ENCODE measurements at places on chromosomes 7 and 10. TPM values are rescaled to one million over a fixed set of nuclear protein-coding genes. Genes with fewer than 3 reads are reported as not detected.

DNA sequence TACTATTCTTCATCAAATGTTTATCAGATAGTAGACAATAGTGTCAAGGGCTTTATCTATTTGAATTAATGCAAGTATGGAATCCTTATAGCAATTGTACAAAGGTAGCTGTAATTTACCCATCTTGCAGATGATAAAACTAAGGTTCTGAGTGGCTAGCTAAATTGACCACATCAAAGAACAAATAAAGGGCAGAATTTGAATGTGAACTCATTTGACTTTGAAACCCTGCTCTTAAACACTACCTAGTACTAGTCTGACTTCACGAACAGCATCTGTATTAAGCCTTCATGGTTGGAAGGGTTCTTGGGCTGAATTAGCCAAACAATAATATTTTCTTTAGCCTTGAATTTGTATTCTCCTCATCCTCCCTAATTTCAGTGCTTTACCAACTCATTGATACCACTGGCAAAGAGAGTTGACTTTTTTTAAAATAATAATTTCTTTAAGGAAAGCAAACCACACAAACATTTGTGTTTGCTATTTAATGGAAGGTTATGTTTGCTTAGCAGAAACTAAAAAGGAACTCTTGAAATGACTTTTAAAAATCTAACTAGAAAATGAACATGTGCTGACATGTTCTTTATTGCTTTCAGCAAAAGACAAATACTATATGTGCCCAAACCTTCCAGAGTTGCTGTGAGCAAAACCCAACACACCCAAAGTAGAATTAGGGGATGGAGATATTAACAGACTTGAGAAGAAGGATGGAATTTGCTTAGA lies 322.6 kb downstream of the RNLS start:
- no peak for DNase-seq

DNA sequence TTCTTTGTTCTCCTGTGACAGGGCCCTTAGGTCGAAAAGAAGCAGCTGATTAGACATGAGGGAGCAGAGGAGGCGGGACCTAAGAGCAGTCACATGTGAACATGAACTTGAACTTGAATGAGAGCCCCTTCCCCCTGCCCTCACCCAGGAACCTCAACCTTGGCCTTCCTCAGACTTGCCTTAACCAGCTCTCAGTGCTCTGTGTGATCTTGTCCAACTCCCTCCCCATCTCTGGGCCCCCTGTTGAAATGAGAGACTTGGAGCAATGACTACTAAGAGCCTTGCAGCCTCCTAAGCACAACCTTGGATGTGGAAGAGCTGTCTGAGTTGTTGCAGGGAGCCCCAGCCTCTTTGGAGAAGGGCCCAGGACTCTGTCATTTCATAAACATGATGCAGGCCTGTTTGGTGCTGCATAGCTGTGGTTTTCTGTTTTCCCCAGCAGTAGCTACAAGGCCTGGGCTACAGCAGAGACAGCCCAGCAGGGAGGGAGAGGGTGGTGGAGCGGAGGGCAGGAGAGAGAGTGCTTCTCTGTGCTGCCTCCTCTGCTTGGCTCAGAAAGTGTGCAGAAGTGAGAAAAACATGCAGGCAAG lies 123.9 kb upstream of the ZMIZ1 start:
- peak; percentile 95 for DNase-seq

- no peak for DNase-seq
These were observed 141.6 kb downstream of the SND1 start for GRCh38 chr7:127793582-127793981.

DNA sequence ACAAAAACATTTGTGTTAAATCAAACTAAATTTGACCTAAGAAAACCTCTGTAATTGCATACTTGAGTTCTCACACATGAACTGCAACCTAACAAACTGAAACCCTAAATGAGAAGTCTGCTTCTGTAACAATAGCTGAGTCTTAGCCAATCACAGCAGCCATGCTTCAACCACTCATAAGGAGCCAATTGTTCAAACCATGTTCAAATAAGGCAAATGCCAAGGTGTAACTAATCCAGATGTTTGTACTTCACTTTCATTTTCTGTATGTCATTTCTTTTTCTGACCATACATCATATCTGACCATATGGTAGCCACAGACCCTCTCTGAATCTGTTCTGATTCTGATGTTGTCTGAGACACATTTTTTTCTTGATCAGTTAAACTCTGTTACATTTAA lies 47.5 kb upstream of the ANTXRL start:
- DNase-seq: no peak

DNA sequence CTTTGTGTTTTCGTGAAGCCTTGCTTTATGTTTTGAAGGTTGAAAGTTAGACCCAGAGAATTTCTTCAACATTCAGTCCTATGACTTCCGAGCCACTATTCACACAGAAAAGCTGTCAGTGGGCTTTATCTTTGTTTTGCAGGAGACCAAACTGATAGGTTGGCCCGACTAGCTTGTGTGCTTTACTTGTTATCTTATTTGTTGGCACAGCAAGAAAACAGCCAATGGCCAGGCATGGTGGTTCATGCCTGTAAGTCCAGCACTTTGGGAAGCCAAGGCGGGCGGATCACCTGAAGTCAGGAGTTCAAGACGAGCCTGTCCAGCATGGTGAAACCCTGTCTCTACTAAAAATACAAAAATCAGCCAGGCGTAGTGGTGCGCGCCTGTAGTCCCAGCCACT lies 16.0 kb upstream of the GDI2 start:
- no peak for DNase-seq

DNA sequence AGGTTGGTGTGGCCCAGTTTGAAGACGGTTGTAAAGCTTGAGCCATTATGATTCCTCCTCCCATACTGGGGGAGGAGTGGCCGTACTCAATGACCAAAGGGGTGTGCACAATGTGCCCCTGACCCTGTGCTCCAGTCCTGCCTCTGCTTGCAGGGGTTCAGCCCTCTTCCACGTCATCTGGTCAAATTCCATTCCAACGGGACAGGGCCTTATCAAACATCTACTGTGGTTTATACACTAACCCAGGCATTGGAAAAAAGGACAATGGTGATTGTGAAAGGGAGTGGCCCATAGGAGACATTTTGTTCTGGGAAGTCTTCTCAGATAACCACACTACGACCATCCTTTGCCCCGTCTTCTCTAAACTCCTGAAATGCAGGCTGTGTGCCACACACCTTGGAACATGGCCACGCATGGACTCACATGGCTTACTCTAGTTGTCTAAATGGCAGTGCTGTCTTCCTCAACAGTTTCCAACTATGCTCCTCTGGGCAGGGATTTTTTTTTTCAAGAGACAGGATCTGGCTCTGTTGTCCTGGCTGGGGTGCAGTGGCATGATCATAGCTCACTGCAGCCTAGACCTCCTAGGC lies 103.0 kb downstream of the JCAD start:
- DNase-seq: no peak

- no peak for DNase-seq
These were observed 298.5 kb upstream of the TPK1 start for GRCh38 chr7:145134377-145134776.

DNA sequence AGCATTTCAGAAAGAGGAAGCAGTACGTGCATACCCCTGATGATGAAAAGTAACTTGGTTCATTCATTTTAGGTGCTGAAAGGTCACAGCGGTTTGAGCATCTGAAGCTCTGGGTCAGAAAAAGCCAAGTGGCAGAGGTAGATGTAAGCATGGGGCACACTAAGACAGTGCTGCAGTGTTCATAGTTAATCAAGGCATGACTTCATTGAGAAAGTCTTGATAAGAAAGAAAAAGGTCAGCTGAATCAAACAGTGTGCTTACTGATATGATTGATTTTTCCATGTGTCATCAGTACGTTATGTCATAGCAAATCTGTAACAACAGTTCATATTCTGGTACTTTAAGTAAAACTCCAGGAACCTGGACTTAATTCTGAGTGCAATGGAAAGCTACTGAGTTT lies 107.7 kb upstream of the PCLO start:
- no peak for DNase-seq

GRCh38 chr10:77832238-77832637 lies 94.3 kb downstream of the DLG5 start:
- no peak for DNase-seq

DNA sequence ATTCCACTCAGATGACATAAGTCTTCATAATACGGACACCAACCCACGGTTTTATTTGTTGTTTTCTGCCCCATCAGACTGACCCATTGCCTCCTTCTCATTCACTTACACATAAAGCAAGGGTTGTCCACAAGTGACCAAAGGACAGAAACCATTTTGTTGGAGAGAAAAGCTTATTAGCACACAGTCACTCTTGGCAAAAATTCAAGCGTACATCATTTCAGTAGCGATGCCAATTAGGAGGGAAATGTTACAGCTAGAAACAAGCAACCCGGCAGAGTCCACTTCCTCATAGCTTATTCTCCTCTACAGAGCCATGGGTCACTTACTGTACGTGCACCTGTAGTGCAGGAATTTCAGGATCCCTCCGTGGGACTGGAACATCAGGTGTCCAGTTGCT lies 23.0 kb downstream of the ABLIM1 start:
- no peak for DNase-seq

DNA sequence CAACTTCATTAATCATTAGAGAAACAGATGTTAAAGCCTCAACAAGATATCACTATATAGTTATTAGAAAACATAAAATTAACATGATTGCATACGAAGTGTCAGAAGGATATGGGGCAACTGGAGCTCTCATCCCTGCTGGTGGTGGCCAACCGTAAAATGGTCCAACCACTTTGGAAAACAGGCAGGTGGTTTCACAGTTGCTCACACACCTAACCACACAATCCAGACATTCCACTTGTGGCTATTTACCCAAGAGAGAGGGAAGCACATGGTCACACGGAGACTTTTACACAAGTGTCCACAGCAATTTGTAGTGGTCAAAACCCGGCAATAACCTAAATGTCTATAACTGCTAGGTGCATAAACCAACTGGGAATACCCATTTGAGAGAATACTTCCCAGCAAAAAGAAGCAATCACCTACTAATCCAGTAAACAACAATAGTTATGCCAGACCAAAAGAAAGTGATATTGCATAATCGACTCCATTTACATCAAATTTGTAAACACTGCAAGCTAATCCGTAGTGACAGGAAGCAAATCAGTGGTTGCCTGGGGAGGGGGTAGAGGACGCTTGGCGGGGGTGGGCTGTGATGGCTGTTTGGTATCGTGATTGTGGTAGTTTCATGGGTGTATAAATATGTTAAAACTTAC lies 91.8 kb downstream of the LARP4B start:
- DNase-seq: no peak

DNA sequence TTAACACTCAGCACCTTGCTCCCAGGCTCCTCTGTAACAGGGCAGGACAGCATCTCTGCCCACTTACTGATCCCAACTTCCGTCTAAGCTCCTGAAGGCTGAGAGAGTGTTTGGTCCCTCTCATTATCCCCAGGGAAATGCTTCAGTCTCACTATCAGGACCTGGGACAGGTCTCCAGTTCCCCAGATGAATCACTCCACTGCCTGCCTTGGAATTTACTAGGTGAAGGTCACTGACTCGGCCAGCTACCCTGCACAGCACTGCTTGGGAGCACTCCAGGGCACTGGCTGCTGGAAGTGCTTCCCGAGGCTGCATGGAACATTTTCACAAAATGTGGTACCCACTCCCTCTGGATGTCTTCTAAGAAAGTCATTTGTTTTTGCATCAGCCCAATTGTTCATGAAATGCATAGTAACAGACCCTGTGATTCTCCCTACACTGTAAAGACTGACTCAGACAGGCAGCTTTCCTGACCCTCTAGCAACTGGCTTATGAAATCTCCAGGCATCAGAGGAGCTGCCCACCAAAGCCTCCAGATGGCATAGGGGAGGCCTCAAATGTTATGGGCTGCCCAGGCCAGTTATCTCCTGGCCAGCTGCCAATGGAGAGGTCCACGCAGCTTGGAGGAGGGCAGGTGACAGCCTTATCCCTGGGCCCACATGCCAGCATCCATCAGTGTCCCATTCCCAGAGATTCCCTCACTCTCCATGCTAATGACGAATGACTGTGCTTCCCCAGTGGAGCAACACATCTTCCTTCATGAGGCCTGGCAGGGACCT lies 89.1 kb downstream of the GFRA1 start:
- DNase-seq: no peak

- DNase-seq: peak; percentile 57
These were observed 73.6 kb downstream of the SNX10 start for GRCh38 chr7:26365077-26365900.

DNA sequence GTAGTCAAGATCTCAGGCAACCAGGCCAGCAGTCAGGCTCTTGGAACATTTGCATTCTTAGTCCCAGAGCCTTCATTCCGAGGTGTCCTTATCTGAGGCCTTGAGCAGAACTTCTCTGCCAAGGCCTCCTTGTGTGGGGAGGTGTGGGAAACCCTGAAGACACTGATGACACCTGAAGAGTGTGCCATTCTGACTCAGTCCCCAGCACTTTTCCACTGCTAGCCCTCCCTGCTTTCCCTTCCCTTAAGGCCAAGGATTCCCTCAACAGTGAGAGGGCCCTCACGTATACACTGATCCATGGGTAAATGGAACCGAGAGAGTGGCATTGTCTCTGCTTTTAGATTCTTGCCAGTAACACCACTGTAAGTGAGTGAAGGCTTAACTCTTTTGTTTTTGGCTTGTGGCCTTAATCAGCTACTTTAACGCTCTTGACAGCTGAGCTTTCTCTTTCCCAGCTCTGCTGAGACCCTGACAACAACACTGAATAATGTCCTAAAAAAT lies 30.3 kb downstream of the TRDMT1 start:
- DNase-seq: no peak

- DNase-seq: no peak
These were observed 104.6 kb downstream of the PPP1R9A start for GRCh38 chr7:95011995-95012394.

DNA sequence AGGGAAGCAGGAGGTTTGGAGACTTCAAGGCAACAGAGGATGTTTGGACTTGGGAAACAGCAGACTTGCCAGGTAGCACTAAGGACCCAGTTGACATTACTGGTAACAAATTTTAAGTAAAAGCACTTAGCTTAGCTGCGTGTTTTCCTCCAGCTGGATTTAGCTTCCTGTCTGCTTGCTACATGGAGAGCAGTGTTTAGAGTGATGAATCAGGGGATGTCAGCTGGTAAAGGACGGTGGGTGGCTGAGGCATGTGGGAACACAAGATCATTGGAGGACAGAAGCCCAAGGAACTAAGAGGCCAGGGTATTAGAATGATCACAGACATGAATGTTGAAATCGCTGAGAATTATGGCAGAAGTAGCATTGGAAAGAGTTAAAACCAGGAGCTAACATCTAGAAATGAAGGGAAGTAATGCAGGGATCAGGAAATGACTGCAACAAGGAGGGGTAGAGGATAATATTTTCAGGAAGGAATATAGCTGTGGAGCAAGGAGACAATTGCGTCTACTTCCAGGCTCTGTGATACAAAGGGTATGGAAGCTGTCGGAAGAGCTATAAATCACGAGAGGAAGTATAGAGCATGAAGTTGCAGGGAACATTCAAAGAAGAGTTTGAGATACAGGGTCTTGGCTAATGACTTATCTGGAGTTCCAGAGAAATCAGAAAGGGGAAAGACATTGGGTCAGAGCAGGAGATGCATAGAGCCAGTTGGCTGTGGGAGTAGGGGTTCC lies 34.4 kb downstream of the CALD1 start:
- DNase-seq: peak; percentile 65

SDK1 gene
- 2.2 TPM for polyA plus RNA-seq

VWDE gene
- polyA plus RNA-seq: 0.02 TPM

CALU gene
- polyA plus RNA-seq: 593 TPM

DNAJB9 gene
- 7.8 TPM for polyA plus RNA-seq

PRSS37 gene
- polyA plus RNA-seq: not detected

TNKS2 gene
- 45.5 TPM for polyA plus RNA-seq

VAX1 gene
- not detected for polyA plus RNA-seq

Data from AG04450 (cell line).